HT1080 (cell line): ENCODE measurements at places on chromosomes 1 and 21. TPM values are rescaled to one million over a fixed set of nuclear protein-coding genes. Genes with fewer than 3 reads are reported as not detected.
A peak's percentile ranks its signal among the peaks of the same experiment; 100 is the strongest.

- DNase-seq: no peak
Measured at GRCh38 chr1:29162025-29162424, 19.7 kb downstream of the SRSF4 start.

GRCh38 chr1:246008363-246008831 is 498.7 kb downstream of the SMYD3 start:
- no peak for DNase-seq

DNA sequence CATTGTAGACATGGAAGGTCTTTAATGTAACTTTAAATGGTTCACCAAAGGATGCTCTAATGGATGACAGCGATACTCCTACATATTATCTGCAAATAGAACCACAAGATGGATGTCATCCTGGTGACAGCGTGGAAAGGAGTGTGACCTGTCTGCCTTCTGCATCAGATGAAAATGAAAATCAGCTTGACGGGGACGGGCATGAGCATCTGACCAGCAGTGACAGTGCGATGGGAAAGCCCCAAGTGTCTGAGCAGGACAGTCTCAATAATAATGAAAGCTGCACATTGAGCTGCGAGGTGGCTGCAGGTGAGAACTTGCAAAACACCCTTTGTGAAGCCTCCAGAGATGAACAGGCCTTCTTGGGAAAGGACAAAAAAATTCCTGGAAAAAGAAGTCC is 25.2 kb downstream of the CNST start:
- DNase-seq: no peak

GRCh38 chr1:177209357-177209756 is 38.6 kb downstream of the BRINP2 start:
- peak; percentile 99 for DNase-seq

DNA sequence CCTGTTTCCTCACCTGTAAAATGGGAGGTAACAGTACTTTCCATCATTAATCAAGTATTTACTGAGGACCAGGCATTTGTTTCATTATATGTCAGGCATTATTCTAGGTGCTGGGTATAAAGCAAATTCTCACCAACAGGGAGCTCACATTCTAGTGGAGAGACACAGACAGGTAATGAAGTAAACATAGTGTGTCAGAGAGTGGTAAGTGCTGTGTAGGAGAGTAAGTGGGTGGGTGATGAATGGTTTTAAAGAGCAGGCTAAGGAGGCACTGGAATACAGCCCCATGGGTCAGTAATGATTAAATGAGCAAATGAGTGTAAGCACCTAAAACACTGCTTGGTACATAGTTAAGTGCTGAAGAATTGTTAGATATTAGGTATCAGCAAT is 60.4 kb downstream of the DNTTIP2 start:
- DNase-seq: no peak

DNA sequence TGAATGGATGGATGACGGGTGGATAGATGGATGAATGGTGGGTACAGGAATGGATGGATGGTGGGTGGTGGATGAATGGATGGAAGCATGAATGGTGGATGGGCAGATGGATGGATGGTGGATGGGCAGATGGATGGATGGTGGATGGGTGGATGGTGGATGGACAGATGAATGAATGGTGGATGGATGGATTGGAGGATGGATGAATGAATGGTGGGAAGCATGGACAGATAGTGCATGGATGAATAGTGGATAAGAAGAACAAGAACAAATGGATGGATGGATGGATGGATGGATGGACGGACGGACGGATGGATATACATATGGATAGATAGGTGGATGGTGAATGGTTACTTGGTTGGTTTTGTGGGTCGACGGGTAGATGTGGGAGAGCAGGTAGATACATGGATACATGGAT is 4.7 kb downstream of the CHD5 start:
- no peak for DNase-seq

DNA sequence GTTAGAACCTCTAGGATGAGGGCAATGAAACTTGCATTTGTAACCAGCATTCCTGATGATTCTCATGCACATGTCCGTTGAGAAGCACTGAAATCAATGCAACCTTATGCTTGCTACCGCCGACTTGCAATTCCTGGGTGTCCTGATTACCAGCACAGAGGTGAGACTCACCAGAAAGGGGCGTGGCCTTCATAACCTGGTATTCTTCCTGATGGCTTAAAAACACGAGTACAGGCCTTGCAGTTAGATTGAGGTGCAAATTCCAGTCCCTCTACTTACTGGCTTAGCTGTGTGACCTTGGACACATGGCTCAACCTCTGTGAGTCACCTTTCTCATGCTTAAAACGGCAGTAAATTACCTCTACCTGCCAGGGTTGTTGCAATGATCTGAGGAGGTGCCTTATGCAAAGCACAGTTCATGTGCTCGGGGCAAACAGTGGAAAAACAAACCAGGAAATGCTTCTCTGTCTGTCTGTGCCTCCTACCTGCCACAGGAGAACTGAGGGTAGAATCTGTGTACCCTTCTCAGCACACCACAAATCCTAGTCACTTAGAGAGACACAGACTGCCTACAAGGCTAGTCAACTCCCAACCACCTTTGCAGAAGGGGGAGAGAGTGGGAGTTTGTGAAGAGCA is 39.1 kb upstream of the ECE1 start:
- DNase-seq: no peak

DNA sequence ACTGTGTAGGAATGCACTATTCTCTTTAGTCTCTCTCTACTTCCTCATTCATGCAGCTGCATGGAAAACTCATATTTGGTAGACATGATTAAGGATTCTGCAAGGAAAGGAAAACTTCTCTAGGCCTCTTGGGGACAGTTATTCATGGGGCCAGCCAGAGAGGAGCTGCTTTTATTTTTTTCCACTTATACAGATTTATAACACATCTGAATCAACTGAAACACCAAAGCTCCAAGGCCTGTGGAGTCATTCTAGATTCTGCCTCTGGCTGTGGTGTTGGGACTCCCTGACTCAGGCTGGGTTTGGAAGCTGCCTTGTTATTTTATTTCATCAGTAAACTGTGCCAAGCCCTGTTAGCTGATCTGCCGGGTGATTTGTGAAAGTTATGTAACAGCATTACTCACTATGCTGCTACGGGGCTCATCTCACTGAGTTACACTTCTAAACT is 83.9 kb upstream of the EDEM3 start:
- peak; percentile 92 for DNase-seq

DNA sequence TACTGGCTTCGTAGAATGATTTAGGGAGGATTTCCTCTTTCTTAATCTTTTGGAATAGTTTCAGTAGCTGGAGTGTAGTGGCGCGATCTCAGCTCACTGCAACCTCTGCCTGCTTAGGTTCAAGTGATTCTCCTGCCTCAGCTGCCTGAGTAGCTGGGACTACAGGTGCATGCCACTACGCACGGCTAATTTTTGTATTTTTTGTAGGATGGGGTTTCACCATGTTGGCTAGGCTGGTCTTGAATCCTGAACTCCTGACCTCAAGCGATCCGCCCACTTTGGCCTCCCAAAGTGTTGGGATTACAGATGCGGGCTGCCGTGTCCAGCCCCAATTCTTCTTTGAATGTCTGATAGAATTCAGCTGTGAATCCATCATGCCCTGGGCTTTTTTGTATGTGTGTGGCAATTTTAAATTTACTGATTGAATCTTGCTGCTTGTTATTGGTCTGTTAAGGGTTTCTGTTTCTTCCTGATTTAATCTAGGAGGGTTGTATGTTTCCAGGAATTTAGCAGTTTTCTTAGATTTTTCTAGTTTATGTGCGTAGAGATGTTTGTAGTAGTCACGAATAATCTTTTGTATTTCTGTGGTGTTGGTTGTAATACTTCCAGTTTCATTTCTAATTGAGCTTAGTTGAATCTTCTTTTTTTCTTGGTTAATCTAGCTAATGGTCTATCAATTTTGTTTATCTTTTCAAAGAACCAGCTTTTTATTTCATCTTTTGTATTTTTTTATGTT is 15.3 kb downstream of the MAN1C1 start:
- no peak for DNase-seq

GRCh38 chr21:46474382-46474781 is 15.7 kb downstream of the DIP2A start:
- DNase-seq: no peak

DNA sequence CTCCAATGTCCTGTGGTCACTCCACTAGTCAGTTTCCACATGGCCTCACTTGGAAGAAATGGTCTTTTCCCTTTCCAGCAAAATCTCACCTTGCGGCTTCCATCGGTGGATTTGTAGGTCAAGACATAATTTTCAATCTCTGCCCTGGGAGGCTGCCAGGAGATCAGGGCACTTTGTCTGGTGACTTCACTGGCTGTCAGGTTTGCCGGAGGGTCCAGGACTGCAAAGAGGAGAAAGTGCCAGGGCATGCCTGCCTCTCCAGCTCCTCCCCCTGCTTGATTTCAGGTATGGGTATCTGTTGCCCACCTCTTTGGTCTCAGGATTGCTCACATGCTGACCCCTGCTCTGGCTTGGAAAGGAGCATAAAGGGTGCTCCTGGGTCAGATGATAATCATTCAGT is 162.8 kb upstream of the KIAA0040 start:
- DNase-seq: no peak

DNA sequence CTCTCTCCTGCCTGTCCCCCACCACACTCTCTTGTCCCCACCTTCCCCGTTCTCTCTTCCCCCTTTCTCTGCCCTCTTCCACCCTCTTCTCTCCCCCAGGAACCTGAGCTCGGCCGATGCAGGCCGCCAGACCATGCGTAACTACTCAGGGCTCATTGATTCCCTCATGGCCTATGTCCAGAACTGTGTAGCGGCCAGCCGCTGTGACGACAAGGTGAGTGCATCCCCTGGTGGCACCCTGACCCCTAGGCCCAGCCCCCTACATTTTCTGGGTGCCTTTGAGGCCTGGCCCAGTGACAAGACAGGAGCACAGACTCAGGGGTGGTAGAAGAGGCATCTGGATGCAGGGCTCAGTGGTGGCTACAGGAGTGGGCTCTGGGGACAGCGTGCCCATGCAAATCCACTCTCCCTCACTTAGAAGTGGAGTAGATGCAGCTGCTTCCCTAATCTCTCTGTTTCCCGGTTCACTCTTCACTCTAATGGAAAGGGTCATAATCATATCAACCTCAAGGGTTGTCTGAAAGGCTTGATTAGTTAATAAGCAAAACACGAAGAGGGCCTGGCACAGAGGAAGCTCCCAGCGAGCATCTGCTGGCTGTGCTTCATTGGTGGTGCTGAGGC is 37.0 kb downstream of the PKP1 start:
- no peak for DNase-seq

DNA sequence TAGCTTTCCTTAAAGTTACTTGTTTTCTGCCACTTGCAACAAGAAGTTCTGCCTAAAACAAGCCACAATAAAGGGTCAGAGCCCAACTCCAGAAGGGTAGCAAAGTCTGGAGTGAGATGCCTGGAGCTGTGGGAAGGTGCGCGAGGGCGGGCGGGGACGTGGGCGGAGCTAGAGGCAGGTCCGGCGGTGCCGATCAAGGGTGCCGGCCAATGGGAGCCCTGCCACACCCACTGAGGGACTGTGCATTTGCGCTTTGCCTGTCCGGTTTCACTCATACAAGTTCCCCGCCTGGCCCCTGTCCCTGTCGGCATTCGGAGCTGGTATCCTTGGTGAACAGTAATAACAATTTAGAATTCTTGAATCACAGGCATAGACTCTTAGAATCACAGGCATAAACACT is 732.4 kb downstream of the MATN1 start:
- DNase-seq: no peak

DNA sequence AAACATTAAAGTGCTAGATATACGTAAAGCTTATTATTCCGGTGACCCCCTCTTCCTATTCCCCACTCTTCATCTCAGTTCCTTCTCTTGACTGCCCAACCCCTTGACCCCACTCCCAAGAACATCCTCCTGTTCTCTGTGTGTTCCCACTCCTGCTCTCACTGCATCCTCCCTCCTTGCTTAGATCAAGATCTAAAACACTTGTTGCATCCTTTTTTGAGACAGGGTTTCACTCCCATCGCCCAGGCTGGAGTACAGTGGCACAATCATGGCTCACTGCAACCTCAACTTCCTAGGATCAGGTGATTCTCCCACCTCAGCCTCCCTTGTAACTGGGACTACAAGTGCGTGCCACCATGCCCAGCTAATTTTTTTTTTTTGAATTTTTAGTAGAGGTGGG is 13.5 kb downstream of the ATP2B4 start:
- no peak for DNase-seq

DNA sequence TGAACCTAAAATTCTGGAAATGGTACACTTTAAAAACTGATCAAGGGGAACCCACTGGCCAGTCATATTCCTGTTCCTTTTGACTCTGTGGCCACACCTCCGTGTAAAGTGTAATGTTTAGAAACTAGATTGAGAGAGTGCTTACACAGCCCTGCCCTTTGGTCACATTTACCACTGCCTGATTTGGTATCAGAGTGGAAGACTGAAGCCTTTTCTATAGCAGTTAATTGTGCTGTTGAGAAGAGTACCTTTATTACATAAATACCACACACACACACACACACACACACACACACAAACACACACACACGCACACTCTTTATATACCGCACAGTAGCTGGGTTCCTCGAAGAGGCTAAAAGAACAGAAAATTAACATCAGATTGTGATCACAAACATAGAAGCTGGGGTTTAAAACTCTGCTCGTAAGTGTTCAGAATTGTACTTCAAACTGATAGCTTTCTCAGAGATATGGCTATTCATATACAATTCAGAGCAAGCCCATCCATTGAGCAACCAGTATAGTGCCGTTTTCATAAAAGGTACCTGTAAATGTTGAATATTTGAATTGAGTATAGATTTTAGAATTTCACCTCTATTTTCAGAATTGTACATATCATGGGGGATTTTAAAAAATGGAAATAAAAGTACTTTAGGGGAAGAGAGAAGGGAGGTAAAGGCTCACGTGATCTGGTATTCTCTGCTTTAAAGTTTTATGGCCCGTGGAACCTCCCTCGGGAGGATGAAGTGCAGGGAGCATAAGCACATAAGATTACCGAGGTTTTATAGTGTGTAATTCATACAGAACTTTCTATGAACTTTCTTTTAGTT is 37.5 kb downstream of the CAMTA1 start:
- DNase-seq: no peak

- peak; percentile 84 for DNase-seq
Measured at GRCh38 chr1:57411262-57411661, 12.6 kb downstream of the DAB1 start.

GRCh38 chr1:39575191-39576015 is 1.2 kb downstream of the PABPC4 start:
- DNase-seq: no peak

- no peak for DNase-seq
Measured at GRCh38 chr1:165793951-165794350, 25.3 kb upstream of the TMCO1 start.

DNA sequence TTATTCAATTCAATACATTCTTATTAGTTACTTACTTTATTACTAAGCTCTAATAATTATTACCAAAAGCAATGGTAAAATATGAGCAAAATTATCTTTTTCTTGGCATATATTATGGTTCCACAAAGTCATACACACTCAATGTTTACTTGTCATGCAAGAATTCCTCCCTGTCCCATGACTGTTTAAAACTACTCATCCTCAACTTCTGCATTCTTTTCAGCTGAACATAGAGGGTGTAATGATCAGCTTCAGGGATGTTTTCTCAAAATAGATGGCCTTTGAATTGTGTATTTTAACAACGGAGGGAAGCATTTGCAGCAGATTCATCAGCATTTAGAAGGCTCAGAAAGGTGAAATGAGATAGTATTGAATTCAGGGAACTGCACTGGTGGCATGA is 499.0 kb downstream of the RWDD3 start:
- no peak for DNase-seq

ESRRG gene
- total RNA-seq: 0.13 and 0.14 TPM in 2 replicates

AXDND1 gene
- total RNA-seq: 0.35 TPM in 1 of 2 replicates, not detected in the other

LCE1F gene
- not detected in 2 replicates for total RNA-seq

COL6A1 gene
- 85.1 and 95.1 TPM in 2 replicates for total RNA-seq

GBP4 gene
- 0.02 and 0.10 TPM in 2 replicates for total RNA-seq

FAM72C gene
- 9.1 and 13.9 TPM in 2 replicates for total RNA-seq

ANKRD34A gene
- total RNA-seq: 0.94 and 1.1 TPM in 2 replicates

PRAMEF25 gene
- total RNA-seq: not detected in 2 replicates

KRTAP19-8 gene
- total RNA-seq: not detected in 2 replicates

RNF186 gene
- not detected in 2 replicates for total RNA-seq

NBPF8 gene
- 8.3 and 9.8 TPM in 2 replicates for total RNA-seq
